Fibroblast of villous mesenchyme (primary cell): ENCODE measurements at places on chromosomes 1 and 21. TPM values are rescaled to one million over a fixed set of nuclear protein-coding genes. Genes with fewer than 3 reads are reported as not detected.

The IFFO2 gene
- 11.2 and 15.5 TPM in 2 replicates for total RNA-seq

The OR14K1 gene
- not detected in 2 replicates for total RNA-seq

The SPAG17 gene
- 0.32 TPM in 1 of 2 replicates, not detected in the other for total RNA-seq

The LIPI gene
- total RNA-seq = not detected in 2 replicates

The CFAP107 gene
- not detected in 2 replicates for total RNA-seq

The PDXK gene
- total RNA-seq = 88.1 and 88.3 TPM in 2 replicates

The ZNF593OS gene
- total RNA-seq = 0.32 TPM in 1 of 2 replicates, not detected in the other

The CELF3 gene
- not detected in 2 replicates for total RNA-seq
